Activated CD4-positive, alpha-beta T cell treated with anti-CD3 and anti-CD28 coated beads, Interleukin-2, amount 10 ng/mL, durations not matched to agents 7 days and 5 days (primary cell): ENCODE measurements at places on chromosomes 3 and 15. TPM values are rescaled to one million over a fixed set of nuclear protein-coding genes. Genes with fewer than 3 reads are reported as not detected.

DNA sequence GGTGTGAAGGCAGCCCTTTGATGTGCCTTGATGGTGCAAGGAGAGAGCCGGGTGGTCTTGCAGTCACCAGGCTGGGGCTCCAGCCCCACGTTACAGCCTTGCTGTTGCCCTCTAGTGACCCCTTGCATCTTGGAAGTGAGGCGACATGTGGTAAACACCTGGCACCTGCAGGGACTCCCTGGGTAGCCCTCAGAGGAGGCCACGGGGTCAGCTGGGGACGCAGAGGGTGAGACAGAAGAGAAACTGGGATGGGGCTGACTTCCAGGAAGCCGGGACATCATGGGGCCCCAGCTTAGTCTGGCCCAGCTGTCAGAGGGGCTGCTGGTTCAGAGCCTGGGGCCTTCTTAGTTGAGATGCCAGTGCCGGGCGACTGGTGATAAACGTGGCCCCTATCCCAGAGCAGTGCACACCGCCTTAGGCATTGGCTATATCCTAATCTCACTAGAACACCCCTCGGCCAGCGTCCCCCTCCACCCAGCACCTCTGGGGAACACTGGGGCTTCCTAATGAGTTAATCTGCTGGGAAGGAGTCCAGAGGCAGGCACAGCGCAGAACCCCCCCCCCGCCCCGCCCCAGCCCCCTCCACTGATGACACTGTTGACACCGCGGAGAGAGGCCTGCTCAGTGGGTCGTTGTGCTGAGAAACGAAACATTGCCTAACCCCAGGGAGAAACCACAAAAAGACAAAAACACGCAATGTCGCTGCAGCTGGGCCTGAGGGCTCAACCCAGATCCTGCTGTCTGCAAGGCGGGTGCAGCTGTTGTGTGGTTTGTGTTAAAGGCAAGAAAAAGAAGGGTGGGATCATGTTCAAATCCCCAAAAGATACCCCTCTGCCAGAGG lies 60.5 kb upstream of the KLF13 start:
- peak; percentile 89 for DNase-seq
- peaks cover 11% of the 10 kb centered on the region for H3K36me3 ChIP-seq
- H3K4me1 ChIP-seq, result peaks cover 97% of the 10 kb centered on the region
- H3K27ac ChIP-seq, result peak overlapping the region; percentile 98
- H3K27me3 ChIP-seq, result no peaks in the 10 kb centered on the region

- H3K27me3 ChIP-seq, result no peaks in the 10 kb centered on the region
- H3K4me1 ChIP-seq, result no peaks in the 10 kb centered on the region
- H3K36me3 ChIP-seq, result no peaks in the 10 kb centered on the region
- DNase-seq, result no peak
- H3K4me3 ChIP-seq, result no peak overlapping the region
These were observed 1355.9 kb downstream of the SI start for GRCh38 chr3:163722405-163722804.

GRCh38 chr15:101476756-101477155 lies 12.8 kb downstream of the PCSK6 start:
- H3K36me3 ChIP-seq, result no peaks in the 10 kb centered on the region
- no peak for DNase-seq
- H3K27me3 ChIP-seq, result peaks cover 5% of the 10 kb centered on the region
- no peak overlapping the region for H3K27ac ChIP-seq

DNA sequence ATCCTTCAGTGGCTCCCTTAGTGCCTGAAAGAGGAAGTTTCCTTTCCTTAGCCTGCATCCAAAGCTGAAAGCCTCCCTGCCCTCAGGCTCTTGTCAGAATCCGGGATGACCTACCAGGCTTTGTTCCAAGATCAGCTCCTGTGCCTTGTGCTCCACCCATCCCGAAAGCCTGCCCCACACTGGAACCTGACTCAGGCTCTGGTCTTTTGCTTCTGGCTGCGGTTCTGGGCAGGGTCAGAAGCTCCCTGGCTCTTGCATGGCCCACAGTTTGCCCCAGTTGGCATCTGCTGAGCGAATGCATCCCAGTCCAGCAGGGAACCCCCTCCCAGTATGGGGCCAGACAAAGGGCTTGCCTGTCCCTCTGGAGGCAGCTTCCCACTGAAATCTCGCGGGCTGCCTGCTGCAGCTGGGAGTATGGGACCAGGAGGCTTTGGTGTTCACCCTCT lies 25.9 kb upstream of the KIF23 start:
- H3K4me3 ChIP-seq, result no peak overlapping the region
- DNase-seq, result no peak
- H3K27ac ChIP-seq, result no peak overlapping the region
- H3K27me3 ChIP-seq, result no peaks in the 10 kb centered on the region
- H3K36me3 ChIP-seq, result no peaks in the 10 kb centered on the region

- no peak for DNase-seq
- H3K4me1 ChIP-seq, result no peaks in the 10 kb centered on the region
- H3K27ac ChIP-seq, result no peak overlapping the region
- no peak overlapping the region for H3K4me3 ChIP-seq
- no peaks in the 10 kb centered on the region for H3K36me3 ChIP-seq
- H3K27me3 ChIP-seq, result no peaks in the 10 kb centered on the region
These were observed 54.6 kb downstream of the SSUH2 start for GRCh38 chr3:8589880-8590556.

- H3K27ac ChIP-seq, result no peak overlapping the region
- no peak for DNase-seq
- no peaks in the 10 kb centered on the region for H3K36me3 ChIP-seq
- peaks cover 2% of the 10 kb centered on the region for H3K27me3 ChIP-seq
- no peaks in the 10 kb centered on the region for H3K4me1 ChIP-seq
These were observed 176.0 kb upstream of the SLC24A5 start for GRCh38 chr15:47944637-47945288.

- no peak overlapping the region for H3K27ac ChIP-seq
- H3K36me3 ChIP-seq, result no peaks in the 10 kb centered on the region
- no peaks in the 10 kb centered on the region for H3K4me1 ChIP-seq
- H3K4me3 ChIP-seq, result no peak overlapping the region
- no peak for DNase-seq
These were observed 15.3 kb upstream of the FAM3D start for GRCh38 chr3:58681863-58682262.

GRCh38 chr3:175668300-175668699 lies 809.2 kb downstream of the NAALADL2 start:
- no peaks in the 10 kb centered on the region for H3K36me3 ChIP-seq
- DNase-seq, result no peak
- no peak overlapping the region for H3K4me3 ChIP-seq
- H3K27ac ChIP-seq, result no peak overlapping the region
- H3K4me1 ChIP-seq, result no peaks in the 10 kb centered on the region

DNA sequence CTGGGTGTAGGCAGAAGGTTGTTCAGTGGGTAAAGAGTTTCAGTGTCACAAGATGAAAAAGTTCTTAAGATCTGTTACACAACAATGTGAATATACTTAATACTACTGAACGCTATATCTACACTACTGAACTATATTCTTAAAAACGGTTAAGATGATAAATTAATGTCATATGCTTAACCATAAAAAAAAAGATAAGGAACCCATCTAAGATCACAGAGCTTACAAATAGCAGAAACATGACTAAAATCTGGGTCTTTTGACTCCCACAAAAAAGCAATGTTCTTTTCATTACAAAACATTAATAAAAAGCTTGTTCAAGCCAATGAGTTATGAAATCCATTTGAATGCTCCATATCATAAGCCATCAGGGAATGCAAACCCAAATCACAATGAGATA lies 34.4 kb downstream of the UBR1 start:
- H3K4me3 ChIP-seq, result no peak overlapping the region
- peaks cover 61% of the 10 kb centered on the region for H3K36me3 ChIP-seq
- H3K27me3 ChIP-seq, result no peaks in the 10 kb centered on the region
- DNase-seq, result no peak

- H3K27ac ChIP-seq, result no peak overlapping the region
- no peak overlapping the region for H3K4me3 ChIP-seq
- DNase-seq, result no peak
- no peaks in the 10 kb centered on the region for H3K36me3 ChIP-seq
These were observed 265.1 kb upstream of the COL8A1 start for GRCh38 chr3:99373088-99373845.

Gene HHLA2
- total RNA-seq, result 3.0 TPM

Gene PPP2R3A
- 0.04 TPM for total RNA-seq
